ENCODE measurements at places on chromosomes 6 and 20.

DNA sequence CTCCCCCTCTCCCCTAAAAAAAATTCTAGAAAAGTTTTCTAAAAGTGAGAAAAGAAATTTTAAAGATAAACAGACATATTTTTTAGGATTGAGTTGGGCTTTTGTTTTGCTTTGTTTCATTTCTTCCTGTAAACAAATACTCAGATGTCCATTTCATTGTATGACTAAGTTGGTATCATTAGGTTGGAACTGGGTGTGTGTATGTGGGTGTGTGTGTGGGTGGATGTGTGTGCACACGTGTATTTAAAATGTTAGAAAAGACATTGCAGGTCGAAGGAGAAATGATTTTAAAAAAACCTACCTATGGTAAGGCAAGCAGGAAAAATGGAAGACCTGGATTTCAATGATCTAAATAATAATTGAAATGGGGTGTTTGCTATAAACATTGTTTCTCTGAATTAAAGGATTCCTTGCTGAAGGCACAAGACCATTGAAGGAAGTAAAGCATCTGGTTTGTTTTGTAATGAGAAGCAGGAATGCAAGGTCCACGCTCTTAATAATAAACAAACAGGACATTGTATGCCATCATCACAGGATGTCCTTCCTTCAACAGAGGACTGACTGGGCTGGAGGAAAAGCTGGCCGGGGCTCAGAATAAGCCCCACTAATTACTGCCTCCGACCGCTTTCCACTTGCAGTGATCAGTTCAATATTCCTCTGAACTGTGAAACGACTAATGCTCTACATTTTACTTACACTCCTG, 996 bp upstream of the PRDM1 start:
- DNase-seq, result peak; percentile 45

- no peak for DNase-seq
These were observed 23.3 kb downstream of the RBL1 start for GRCh38 chr20:37072293-37073196.

GRCh38 chr6:40469323-40469722, 117.8 kb downstream of the LRFN2 start:
- no peak for DNase-seq

- DNase-seq, result no peak
These were observed 167.9 kb upstream of the TNFAIP3 start for GRCh38 chr6:137699031-137699683.

DNA sequence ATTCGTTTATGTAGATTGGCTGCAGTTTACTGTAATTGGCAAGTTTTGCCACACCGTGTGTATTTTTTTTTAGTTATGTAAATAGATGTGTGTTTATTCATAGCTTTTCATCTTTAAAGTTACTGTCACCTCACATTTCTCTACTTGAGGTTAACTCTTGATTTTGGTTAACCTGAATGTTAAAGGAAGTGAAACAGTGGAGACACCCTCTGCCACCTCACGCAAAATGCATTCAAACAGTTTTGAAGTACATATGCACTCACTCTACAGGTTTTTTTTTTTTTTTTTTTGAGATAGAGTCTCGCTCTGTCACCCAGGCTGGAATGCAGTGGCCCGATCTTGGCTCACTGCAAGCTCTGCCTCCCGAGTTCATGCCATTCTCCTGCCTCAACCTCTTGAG, 17.7 kb downstream of the OR2A4 start:
- no peak for DNase-seq

GRCh38 chr20:5489601-5490000, 172.8 kb upstream of the PROKR2 start:
- DNase-seq, result no peak

DNA sequence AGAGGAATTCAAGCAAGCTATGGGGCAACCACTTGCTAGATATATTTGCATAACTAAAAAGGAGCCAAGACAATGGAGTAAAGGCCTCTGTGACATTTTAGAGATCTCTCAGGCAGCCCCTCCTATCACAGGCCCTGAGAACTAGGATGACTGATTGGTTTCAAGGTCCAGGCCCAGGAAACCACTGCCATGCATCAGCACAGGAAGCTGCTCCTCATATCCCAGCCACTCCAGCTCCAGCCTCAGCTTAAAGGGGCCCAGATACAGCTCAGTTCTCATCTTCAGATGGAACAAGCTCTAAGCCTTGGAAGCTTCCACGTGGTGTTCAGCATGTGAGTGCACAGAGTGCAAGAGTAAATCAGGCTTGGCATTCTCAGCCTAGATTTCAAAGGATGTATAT, 21.1 kb upstream of the THBS2 start:
- DNase-seq, result no peak

GRCh38 chr6:13304101-13304500, 24.2 kb downstream of the TBC1D7 start:
- DNase-seq, result no peak

DNA sequence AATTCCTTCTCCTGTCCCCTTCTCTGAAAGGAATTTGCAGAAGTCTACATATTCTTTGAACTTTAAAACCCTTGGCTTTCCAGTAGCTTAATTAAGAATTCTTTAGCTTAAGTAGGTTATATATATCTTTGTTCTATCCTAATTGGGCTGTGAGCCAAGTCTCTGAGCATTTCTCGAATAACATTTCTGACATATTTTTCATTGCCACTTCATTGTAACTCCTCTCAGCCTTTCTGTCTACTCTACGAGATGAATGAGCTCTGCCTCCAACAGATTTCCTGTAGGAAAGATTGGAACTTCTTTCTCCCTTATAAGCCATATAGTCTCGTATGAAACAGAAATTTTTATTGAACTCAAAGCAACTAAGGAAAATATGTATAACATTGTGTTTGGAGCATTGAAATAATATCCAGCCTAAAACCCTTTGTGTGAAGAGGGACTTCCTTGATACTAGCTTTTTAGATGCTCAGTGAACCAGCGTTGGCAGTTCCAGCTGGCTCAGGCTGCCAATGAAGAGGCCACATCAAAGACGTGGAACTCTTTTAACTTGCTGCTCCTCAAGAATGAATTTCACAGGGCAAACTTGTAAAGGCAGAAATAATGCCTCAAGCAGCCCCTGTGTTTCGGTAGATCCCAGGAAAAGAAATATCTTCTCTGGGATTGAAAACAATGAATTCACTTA, 87.7 kb upstream of the NOX3 start:
- DNase-seq, result no peak

DNA sequence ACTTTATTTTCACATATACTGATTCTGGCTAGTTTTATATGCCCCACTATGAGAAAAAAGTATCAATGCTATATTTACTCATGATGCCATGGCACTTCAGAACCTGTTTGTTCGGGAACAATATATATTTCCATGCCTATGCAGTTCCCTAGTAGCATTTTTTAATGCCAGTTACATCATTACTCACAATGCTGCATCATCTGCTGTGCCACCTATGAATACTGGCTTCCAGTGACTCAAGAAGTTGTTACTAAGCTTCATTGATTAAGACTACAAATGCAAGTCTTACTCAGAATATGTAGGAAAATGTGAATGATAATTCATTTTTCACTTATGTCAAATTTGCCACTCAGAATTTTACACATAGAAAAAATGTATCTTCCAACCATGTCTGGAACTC, 97.9 kb downstream of the MAFB start:
- no peak for DNase-seq

DNA sequence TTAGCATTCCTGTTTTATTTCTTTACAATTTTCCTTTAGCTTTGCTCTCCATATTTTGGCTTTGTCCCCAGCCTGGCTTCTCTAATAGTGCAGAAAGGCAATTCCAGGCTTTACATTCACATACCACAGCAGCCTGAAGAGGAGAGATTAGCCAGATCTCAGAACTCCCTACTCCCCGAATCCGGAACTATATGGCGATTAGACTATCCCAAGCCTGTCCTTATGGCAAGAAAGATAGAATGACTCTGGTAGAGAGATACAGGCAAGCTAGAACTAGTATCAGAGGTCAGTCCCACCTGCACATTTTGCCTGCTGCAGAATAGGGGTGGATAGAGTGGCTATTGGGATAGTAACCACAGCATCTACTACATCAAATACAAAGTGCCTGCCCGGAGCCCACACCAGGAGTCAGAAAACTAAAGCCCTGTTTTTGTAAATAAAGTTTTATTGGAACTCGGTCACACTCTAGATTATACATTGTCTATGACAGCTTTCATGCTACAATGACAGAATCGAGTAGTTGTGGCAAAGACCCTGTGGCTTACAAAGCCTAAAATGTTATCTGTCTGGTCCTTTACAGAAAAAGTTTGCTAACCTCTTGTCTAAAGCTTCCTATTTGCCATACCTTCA, 17.1 kb upstream of the ADIG start:
- no peak for DNase-seq

GRCh38 chr6:76134651-76135050, 62.2 kb upstream of the IMPG1 start:
- no peak for DNase-seq

DNA sequence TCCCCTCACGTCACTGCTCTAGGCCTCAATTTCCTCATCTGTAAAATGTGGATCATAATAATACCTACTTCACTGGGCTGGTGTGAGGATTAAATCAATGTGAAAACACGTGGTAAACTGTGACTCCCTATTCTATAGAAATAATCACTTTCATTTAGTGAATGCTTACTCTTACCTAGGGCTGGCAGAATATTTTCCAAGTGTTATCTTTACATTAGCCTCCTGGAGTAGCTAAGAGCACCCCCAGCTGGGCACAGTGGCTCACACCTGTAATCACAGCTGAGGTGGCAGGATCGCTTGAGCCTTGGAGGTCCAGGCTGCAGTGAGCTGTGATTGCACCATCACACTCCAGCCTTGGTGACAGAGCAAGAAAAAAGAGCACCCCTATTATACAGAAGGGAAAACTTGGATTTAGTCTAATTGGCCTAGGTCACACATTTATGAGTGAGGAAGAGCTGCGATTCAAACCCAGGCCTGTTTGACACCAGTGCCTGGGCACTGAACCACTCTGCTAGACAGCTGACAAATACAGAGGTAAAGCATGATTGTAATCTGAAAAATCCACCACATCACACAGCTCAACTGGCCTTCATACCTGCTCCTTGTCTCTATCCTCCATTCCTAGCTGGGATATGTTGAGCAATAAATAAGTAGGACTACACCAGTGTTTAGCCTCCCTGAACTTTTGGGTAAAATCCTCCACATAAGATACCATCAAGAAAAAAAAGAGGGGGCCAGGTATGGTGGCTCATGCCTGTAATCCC, 1.4 kb upstream of the SNTA1 start:
- no peak for DNase-seq

DNA sequence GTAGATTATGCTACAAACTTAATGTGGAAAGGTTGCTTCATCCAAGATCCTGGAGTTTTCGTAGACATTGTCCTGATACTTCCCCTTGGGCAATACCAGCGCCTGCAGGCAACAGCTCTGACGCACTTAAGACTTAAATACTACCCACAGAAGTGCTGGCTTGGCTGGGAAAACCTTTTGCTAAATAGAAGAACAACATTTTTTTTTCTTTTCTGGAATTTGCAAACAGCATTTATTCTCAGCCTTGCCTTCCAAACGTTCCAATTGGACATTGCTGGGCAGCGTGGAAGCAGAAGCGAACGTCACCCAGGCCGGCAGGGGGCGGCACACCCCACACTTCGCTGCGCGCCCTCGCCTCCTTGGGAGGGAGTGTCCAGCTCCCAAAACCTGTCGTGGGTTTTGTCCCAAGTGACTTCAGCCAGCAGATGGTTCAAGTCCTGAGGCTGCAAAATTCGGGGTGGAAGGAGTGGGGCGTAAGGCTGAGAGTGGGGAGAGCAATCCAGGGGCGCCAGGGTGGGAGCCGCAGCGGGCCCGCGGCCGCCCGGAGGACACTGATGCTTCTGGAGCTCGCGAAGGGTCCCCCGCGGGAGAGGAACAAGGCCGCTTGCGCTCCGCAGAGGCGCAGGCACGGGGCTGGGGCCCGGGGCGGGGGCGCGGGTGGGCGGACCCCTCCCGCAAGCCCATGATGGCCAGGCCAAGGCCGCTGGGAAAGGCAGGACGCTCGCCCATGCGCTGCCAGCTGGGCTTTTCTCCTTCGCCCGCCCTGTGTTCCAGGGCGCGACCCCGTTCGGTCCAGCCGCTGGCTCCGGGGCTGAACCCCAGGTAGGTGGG, 60.8 kb upstream of the MAP3K4 start:
- DNase-seq, result peak; percentile 86

- DNase-seq, result no peak
These were observed 16.9 kb upstream of the RFPL4B start for GRCh38 chr6:112330071-112330878.

GRCh38 chr6:129748212-129748900, 38.4 kb upstream of the ARHGAP18 start:
- DNase-seq, result no peak

DNA sequence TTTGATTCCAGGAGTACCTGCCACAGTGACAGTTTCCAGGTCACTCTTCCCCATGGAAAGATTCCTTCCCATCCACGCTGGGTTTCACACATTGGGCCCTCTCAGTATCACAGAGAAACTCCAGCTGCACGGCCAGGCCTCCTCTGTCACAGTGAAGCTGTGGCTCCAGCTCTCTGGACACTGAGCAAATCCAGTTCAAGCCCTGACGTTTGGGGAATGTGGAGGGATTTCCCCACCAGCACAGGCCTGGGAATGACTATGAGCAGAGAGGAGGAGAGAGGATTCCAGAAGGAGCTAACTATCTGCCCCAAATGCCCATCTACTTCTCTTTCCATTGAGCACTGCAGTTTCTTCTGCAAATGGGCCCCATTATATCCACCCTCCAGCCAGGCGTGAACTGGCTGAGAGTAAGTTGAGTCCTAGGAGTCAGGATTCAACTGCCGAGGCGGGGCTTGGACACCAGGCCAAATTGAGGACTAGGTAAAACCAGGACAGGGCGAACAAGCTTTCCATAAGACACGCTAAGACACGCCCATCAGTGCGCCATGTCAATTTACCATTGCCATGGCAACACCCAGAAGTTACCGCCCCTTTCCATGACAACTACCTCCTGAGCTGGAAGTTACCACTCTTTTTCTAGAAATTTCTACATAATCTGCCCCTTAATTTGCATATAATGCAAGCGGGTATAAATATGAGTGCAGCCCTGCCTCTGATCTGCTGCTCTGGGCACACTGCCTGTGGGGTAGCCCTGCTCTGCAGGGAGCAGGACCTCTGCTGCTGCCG, 9.2 kb upstream of the BNIP5 start:
- no peak for DNase-seq

DNA sequence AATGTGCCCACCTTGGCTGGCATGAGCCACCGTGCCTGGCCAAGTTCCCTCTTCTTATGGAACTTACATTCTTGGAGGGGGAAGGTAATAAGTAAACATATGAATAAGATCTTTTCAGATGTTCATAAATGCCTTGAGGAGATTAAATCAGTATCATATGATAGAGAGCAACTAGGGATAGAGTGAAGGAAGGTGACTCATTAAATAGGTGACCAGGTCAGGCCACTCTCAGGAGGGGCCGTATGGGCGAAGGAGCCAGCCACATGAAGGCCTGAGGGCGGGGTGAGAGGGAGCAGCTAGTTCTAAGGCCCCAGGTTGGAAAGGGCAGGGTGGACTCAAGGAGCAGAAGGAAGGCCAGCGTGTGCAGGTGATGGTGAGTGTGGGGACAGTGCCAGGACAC, 91.1 kb downstream of the UST start:
- no peak for DNase-seq

DNA sequence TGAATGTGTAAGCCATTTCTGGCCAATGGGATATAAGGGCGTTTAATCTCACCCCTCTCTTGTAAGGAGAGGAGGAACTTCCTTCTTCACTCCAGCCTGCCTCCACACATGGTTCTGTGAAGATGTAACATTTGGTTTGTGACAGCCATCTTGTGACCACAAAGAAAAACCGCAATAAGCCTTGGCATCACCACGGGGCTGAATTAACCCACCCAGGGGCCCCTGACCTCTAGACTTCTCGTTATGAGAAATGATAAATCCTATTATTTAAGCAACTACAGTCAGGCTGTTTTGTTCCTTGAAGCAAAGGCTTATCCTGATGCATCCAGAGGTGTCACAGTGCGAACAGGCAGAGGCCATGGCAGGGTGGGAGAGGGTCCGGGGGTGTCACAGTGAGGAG, 139.7 kb downstream of the CDC5L start:
- DNase-seq, result no peak

All from endothelial cell (in vitro differentiated cells).